ENCODE measurements at places on chromosomes 16 and 17.

DNA sequence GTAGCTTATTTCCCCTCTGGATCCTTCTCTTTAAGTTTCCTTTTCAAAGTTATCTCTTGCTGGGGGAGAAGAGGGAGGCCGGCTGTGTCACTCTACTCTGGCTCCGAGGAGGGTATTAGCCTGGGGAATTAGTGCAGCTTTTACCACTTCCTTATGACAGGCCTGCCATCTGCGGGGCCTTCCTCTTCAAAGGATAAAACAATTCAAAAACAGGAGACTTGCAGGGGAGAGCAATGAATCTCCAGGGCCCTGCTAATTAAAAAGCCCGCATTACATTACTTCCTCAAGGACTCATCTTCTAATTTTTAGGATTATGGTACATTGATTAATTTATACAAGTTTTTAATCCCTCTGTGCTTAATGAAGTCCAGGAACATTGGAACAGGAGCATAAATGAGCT, 190.9 kb upstream of the CDH5 start:
- DNase-seq = no peak

- DNase-seq = no peak
Measured at GRCh38 chr17:41651625-41652460, 27.5 kb upstream of the KRT17 start.

DNA sequence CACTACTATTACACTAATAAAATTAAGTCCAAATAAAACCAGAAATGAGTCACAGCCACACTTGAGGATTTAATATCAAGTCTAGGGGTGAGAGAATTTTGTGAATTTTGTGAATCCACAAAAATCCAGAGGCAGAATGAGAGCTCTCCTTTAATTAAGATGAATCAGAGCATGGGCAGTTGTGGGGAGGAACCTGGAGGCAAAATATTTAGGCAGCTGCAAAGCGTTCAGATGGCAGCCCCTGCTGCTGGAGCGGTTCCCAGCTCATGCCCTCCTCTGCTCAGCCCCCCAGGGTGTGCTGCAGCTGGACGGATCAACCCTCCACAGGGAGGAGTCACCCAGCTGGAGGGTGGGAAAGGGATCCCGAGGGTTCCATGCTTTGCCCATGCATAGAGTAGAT, 43.4 kb upstream of the IRX6 start:
- no peak for DNase-seq

DNA sequence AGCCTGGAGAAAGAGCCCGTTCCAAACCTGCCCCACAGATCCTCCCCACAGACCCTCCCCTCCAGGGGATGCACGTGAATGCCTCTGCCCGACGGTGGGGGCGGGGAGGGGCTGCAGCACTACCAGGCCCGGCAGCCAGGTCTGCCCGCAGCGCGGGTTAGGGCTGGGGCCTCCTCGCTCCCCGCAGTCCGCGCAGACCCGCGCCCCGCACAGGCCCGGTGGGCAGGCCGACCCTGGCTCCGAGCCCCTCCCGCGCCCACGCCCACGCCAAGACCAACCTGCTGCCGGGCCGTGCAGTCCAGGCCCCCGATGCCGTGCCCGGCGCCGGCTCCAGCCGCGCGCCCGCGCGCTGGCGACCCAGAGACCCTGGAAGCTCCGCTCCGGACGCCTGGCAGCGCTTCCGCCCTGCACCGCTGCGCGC, at the start of gene RPUSD1:
RPUSD1 (minus strand) TSS at position 404 of the 421 bp plus-strand sequence. CDS start 644 bp downstream, outside the sequence.
- no peak for DNase-seq

GRCh38 chr17:7174603-7175326, 4.4 kb downstream of the ASGR1 start:
- DNase-seq = no peak

- DNase-seq = peak; percentile 10
Measured at GRCh38 chr17:58870747-58871146, 115.1 kb downstream of the PPM1E start.

DNA sequence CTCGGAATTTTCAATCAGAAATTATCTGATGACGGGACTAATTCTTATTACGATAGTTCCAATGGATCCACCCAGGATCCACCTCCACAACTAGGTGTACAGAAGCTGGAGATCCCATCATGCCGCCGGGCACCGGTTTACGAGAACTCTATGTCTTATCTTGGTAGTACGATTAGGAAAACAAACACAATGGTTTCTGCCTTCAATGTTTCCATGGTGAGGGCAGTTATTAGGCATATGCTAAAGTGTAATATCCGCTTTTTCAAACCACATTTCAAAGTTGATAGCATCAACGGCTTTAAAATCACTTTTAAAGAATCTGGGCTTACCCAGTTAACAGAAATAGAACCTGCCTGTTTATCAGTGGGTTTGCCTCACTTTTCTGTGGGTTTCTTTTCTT, 705.7 kb downstream of the MAF start:
- no peak for DNase-seq

- DNase-seq = no peak
Measured at GRCh38 chr17:29905086-29905878, 24.7 kb downstream of the SSH2 start.

DNA sequence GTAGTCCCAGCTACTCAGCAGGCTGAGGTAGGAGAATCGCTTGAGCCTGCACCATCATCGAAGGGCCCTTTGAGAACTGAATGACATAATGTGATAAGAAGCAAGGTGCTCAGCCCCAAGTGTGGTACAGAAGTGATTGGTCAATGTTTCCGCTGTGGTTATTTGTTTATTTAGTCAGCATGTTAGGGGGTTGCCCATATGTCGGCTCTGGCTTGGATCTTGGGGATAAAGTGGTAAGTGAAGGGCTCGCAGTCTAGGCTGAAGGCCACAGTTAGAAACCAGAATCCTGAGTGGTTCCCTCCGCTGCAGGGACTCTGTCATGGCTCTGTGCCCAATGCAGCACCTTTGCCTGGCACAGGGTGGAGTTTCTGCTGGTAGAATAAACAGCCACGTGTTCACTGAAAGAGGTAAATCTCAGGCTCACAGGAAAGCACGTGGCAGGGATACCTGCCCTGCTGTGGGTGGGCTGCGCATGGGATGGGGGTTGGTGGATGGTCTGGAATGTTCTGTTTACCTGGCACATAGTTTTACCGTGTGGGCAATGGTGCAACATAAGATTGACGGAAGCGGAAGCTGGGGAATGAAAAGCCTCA, 35.4 kb downstream of the SYT17 start:
- DNase-seq = no peak

DNA sequence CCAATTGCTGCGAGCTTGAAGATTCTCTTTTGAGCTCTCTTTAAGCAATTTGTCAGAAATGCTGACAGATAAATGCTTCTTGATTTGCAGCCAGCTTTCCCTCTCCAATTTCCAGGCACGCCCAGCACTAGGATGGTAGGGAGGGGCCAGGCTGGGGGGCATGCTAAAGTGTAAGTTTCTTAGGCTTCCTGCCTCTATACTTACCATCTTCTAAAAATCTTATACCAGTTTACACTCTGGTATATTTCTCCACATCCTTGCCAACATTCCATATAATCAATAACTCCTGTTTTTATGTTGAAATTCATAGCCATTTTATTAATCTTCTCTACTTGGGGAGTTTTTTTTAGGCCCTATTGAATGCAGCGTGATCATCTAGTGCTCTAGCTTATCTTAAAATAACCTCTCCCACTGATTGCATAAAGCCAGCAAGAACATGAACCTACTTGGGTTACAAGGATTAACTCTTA, 17.5 kb downstream of the ACSF2 start:
- no peak for DNase-seq

DNA sequence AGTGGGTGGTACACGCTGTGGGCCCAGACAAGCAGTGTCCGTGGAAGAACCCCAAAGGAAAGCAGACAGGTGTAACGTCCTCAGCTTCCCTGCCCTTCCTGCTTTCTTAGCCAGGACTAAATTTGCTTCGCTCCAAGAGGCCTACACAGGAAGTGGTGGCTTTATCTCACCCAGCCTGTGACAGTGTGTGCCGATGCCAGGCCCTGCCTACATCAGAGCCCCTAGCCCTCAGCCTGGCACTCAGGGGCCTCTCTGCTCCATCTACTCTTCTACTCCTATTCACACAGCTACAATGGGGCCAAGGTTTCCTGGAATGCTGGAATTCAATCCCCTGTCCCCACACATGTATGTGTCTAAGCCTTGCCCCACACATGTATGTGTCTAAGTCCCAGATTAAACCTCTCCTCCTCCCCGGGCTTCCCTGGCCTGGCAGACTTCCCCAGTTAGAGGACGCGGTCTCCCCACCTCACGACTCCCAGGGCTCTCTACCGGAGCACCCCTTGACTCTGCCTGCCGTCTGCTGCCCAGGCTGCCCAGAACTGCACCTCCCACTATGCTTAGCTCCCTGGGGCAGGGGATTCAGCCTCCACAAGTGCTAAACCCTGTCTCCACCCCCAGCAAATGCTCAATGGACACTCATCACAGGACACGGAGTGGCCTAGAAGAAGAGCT, 8.2 kb downstream of the PGAP3 start:
- no peak for DNase-seq

DNA sequence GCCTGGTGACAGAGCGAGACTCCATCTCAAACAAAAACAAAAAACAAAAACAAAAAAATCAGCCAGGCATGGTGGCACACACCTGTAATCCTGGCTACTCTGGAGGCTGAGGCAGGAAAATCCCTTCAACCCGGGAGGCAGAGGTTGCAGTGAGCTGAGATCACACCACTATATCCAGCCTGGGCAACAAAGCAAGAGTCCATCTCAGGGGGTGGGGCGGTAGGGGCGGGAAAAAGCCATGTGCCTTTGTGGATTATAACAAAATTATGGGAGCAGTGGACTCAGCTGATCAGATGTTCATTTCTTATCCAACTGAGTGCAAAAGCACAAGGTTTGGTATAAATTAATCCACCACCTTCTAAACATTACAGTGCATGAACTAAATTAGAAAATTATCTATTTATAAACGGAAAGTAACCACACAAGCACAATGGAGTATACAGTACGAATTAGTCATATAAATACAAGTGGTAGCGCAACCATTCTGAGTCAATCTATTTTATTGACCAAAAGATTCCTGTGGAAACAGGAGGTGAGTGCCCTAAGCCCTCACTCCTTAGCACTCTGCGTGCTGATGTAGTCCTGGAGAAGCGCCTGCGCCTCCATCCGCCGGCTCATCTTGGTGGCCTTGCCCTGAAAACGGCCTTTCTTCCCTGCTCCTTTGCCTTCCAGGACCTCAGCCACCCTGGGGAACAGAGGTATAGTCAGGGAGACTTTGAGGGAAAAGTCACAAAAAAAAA, 14.0 kb downstream of the AARSD1 start:
- DNase-seq = no peak

DNA sequence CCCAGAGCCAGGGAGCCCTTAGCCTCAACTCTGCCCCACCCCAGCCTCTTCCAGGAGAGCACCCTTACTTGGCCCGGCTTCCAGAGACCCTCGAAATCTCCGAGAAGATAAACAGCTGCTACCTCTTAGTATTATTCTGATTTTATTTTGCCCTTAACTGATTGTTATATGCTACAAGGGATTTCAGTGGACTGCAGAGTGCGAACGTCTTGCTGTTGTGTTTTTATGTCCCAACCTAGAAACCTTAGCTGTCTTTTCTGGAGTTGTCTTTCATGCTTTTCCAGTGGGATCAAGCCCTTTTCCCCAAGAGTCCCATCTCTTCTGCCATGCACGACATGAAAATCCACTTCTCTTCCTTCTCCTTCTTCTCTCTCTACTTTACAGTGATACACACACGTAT, 47.0 kb downstream of the SNX20 start:
- no peak for DNase-seq

DNA sequence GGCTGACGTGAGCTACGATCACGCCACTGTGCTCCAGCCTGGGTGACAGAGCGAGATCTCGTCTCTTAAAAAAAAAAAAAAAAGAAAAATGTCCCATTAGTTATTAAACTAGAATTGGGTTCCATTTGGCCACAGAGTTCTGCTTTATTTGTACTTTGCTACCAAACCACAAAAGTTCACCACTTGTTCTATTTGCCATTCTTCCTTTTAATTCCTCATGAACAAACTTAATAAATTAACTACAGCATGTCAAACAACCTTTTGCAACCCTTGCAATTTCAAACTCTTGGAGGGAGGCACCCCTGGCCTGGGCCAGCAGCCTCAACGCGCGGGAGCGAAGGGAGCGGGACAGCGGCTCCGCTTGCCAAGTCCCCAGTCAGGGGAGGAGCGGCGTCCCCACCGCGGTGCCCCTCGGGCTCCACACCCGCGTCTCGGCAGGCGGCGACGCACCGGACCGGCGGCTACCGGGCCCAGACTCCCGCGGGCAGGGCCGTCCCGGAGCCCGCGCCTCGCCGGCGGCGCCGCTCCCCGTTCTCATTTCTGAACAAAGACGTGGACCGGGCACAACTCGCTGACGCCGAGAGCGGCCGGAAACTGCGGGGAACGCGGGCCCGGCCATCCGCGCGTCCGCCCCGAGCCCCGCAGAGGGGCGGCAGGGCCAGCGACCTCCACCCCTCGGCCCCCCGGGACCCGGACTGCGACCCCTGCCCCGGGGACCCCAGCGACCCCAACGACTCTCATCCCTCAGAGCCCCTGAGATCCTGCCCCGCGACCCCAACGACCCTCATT, 775 bp downstream of the CYTH1 start:
- DNase-seq = peak; percentile 28

DNA sequence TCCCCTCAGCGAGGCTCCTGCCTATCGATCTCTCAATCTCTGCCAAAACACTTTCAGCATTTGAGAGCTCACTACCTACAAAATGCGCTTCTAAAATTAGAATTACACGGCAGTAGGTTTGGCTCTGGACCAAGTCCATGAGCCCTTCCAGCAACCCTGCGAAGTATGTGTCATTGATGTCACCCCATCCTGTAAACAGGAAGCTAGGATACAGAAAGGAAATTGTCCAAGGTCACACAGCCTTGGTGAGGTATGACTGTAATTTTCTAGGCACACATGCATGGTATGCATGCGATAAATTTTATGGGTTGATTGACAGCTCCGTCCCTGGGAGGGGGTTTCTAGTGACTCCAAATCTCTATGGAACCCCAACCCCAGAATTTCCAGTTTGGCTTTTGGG, 330.3 kb upstream of the CDH5 start:
- peak; percentile 48 for DNase-seq

DNA sequence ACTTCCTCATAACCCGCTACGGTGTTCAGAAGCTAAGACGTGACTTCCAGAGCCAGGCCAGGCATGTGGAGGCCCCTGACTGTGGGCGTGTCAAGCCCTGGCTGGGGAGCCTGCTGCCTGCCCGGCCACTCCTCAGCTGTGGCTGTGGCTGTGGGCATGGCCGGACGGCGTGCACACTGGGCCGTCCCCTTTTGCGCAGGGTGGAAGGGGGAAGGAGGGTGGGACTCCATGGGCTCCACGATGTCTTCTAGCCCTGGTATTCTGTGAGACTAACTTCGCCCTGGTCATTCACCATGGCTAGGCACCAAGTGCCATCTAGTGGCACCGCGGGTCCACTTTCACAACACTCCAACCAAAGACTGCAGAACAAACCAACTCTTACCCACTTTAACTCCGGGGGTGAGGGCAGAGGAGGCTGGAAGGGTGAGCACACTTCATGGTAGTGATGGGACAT, 67.9 kb downstream of the N4BP1 start:
- DNase-seq = peak; percentile 79
